ENCODE measurements at places on chromosomes 7 and 10.

DNA sequence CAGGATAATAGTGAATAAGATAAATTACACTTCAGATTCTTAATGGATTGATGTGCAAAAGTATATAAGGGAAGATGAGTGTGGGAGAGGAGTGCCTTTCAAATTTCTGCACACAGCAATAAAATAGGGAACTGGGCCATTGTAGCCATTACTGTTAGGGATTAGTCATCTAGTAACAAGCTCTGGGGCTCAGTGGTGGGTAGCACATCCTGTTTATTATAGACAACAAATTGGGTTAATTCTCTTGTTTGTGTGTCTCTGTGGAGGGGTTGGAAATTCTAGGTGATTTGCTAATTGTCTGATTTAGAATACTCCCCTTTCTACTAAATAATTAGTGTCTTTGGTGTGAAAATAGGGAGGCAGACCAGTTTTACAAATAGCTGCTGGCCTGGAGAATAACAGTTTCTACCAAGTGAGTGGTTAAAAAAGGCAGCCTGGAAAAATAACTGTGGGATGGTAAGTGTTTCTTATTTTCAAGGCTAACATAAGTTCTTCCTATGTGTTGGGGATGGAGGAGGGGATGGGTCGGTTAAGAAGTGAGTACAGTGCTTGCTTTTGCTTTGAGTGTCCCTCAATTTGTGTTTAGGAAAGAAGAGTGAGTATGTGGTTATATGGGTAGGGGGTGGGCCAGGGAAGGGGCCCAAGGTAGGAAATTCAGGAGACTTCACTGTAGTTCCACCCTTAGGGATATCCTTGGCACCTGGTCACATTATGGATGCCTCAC is 43.3 kb upstream of the TMEM248 start:
- no peak for DNase-seq

- DNase-seq = no peak
Observed at GRCh38 chr7:157731126-157731525, 394.3 kb downstream of the DNAJB6 start.

GRCh38 chr10:9615189-9615588 is 1402.5 kb upstream of the CELF2 start:
- DNase-seq = no peak

DNA sequence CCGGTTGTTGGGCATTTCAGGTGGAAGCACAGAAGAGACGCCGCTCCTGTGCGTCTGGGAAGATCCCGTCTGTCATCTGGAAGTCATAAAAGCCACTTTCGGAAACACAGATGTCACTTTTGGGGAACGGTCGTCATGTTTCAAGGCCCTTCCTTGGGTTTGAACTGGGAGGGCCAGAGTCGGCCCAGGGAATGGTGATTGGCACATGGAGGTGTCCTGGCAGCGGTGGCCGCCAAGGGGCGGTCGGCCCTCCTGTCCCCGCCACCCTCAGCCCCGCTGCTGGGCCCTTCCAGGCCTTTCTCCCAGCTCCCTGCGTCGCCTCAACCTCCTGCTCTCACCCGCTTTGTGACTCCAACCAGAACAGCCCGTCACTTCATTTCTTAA is 115.2 kb upstream of the SFMBT2 start:
- no peak for DNase-seq

- peak; percentile 92 for DNase-seq
Observed at GRCh38 chr7:2523941-2524807, 4.6 kb downstream of the LFNG start.

DNA sequence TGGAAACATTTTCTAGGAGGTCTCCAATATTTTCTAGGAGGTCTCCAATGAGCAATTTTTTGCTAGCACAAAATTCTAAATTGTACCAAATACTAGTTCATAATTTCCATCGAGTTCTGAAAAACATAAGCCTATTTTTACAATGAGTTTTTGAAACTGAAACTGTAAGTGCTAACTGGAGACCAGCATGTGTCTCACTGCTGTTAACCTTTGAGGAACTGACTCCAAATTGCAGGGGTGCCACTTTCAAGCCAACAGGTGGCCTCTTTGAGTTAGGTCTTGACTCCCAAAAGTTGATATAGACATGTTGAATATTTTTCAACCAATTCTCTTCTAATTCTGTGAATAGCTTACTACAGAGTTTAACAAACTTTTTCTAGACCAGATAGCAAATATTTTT is 58.8 kb downstream of the CAV1 start:
- DNase-seq = no peak

DNA sequence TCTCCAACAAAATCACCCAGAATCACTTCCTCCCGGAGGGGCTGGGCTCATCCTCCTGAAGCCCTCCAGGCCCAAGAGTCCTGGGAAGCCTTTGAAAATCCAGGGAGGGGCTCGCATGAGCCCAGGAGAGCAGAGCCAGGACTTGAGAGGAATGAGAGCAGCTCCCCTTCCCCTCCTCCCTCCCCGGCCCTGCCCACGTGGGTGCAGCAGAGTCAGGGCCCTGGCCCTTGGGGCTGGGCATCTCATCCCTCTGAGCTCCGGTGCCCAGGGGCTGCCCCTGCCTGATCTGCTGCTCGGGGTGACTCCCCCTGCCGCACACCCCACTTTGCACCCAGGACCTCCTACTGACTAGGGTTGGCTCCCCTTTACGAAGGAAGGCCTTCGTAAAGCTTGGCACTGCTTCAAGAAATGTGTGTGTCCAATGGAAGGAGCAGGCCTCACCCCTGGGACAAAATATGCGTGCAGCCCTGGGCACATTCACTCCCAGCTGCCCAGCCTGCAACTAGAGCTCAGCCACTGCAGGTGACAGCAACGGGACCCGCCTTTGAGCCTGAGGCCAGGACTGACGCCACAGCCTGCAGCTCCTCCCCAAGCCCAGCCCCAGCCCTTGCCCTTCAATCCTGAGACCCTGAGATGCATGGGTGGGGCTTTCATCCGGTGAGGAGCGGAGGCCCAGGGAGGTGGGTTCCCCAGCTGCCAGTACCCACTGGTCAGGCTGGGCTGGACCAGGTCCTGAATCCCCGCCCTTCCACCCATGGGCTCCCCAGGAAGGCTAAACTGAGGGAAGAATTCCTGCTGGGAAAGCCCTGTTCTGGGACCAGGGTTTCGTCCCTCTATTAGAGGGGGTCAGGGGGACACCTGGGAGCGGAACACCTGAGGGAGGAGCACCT is 21.8 kb downstream of the PWWP2B start:
- no peak for DNase-seq

DNA sequence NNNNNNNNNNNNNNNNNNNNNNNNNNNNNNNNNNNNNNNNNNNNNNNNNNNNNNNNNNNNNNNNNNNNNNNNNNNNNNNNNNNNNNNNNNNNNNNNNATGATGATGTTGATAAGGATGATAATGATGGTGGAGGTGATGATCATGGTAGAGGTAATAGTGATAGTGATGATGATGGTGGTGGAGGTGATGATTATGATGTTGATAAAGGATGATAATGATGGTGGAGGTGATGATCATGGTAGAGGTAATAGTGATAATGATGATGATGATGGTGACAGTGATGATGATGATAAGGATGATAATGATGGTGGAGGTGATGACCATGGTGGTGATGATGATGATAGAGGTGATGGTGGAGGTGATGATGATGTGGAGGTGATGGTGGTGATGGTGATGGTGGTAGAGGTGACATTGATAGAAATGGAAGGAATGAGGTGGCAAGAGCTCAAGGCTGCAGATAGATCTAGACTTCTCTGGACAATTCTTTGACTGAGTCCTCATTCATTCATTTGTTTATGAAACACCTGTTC is 47.8 kb downstream of the FAM20C start:
- DNase-seq = no peak

GRCh38 chr7:102943423-102944169 is 30.8 kb downstream of the LRRC17 start:
- DNase-seq = no peak

DNA sequence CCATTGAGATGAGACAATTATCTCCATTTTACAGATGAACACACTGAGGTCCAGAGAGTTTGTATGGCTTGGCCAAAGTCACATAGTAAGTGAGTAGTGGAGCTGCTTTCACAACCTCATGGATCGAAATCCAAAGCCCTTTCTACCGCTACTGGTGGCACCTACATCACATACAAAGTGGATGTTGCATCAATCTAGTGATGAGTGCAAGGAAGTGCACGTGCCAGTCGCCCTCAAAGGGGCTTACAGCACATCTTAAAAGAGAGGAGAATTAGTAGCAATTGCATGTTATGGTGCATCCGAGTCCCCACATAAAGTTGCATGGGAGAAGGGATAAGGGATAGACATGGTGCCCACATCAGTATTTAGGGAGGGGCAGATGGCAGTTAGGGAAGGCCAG is 31.0 kb upstream of the GPR26 start:
- DNase-seq = no peak

- no peak for DNase-seq
Observed at GRCh38 chr10:31404640-31405039, 85.6 kb downstream of the ZEB1 start.

DNA sequence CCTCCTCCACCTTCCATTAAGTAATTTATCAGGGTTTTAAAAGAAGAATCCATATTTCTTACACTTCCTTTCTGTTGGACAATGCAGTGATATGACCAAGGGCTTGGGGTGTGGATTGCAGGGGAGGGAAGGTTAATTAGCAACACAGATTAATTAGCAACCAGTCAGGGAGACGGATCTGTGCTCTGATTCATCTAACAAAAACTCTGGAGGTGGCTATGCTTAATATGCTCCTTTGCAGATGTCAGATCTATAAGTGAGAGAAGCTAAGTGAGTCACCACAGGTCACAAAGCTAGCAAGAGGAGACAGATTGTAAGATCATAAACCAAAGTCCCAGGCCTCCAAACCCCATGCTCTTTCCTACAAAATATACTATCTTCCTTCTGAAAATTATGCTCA is 178.8 kb upstream of the ITGB1 start:
- no peak for DNase-seq

GRCh38 chr10:494149-494542 is 195.3 kb downstream of the DIP2C start:
- no peak for DNase-seq

DNA sequence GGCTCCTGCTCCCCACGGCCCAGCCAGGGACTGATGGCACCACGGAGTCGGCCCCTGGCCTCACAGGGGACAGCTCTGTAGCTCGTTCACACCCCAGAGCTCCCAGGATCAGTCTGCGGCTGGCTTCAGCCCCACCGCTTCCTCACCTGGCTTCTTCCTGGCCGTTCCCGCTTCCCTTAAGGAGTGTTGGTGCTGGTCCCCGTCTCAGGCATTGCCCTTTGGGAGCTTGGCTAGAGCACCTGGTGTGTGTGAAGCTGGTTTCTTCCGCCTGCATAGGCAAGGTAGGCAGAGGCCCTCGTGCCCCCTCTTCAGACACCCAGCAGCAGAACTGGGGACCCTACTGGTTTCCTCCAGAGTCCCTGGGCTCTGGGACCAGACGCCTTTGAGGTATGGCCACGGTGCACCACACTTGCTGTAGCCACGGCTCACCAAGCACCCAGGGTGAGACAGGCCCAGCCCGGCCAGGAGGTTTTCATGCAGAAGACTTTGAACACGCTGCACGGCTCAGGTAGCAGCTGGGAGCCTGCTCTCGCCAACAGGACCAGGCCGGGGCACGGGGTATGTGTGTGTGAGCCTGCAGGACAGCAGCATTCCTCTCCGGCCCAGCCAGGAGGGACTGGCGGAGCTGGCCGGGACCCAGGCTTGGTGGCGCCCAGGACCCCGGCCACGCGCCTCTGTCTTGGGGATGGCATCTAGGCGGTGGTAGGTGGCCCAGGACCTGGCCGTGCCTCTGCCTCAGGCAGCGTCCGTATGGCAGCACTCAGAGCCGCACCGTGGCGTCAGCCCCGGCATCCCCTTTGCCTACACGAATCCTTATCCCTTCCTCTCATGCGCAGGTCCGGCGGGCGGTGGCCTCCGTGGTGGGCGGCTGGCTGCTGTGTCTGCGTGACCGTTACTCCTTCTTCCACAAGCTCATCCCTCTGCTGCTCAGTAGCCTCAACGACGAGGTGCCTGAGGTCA is 13.2 kb upstream of the PRKAR1B start:
- no peak for DNase-seq

GRCh38 chr7:152544971-152545619 is 109.3 kb upstream of the KMT2C start:
- DNase-seq = no peak

- no peak for DNase-seq
Observed at GRCh38 chr7:2559283-2559950, 638 bp downstream of the IQCE start.

GRCh38 chr7:108525327-108525984 is 479 bp downstream of the PNPLA8 start:
- DNase-seq = peak; percentile 60

- no peak for DNase-seq
Observed at GRCh38 chr10:44413416-44413815, 28.5 kb upstream of the CXCL12 start.

GRCh38 chr10:42691361-42692120 is 53.2 kb upstream of the ZNF33B start:
- peak; percentile 61 for DNase-seq

DNA sequence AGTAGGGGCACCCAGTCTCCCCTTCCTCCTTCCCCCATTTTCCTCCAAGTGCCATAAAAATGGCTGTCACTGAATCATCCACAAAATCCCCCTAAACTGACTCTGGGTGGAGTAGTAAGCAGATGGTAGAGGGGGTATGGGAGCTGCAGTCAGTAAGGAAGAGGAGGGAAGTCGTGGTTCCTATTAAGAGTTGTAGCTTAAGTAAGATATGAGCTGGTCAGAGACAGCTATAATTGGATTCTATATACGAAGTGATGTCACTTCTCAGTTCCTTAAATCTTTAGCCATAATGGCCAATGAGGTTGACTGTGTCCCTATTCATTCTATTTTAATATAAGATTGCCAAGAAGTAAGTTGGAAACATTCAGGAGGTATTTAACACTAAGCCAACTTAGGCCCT is 131.7 kb downstream of the SLC16A9 start:
- DNase-seq = no peak

DNA sequence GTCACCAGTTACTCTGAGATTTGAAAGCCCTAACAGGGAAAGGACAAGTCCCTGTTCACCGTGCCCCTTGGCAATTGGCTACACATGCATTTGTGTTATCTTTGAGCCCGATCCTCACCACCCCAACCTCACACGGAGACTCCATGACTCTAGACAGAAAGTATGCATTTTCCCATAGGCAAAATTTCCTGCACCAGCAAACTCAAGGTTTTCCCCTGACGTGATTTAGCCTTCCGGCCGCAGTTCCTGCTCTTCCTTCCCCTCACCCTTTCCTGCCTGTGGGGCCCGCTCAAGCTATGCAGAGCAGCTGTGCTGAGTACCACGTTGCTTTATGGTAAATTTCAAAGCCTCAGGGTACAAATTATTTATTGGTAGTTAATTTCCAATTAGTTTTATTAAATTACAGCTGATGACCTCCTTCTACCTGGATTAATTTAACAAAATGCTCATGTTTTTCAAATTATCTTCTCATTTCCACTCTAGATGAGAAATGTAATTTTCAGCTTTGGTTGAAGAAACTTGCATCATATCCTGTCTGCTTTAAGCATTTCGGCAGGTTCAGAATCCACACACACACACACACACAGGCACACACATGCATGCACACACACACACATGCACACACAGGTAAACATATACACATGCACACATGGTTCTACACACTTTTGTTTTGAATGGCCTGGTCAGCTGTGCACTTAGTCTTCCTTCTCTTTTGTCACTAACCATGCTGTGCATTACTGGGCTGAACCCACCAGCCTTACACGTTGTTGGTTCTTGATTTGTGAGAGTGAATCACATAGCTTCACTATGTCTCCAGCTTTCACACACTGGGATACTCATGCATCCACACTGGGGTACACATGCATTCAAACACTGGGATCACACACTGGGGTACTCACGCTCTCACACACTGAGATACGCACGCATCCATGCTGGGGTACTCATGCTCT is 283.1 kb upstream of the PITRM1 start:
- DNase-seq = no peak

- DNase-seq = no peak
Observed at GRCh38 chr7:150990416-150991186, at the start of gene NOS3. Gene NOS3 (plus strand): TSS chr7:150991017. CDS start chr7:150993804, 2,787 bp downstream.

- DNase-seq = peak; percentile 8
Observed at GRCh38 chr10:112955582-112956421, 5.8 kb downstream of the TCF7L2 start.

All from NCI-H2029 treated with DMSO at 0.1 percent for 48 hours (cell line).